ENCODE measurements at places on chromosomes 2 and 18.

DNA sequence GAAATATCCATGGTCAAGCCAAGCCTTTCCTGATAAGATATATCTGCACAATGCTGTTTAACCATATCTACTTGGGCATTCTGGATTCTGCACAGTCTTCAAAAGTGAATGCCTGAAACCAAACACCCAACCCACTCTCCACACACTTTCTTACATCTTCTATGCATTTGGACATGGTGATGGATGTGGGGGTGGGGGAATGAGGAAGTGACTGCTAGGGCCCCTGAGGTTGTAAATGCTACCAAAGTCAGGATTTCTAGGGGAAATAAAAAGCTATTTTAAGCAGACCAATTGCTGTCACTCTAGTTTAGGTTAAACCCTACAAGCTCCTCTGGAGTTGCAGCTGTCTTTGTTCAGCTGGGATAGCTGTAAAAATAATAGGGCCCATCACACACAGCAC, 26.7 kb upstream of the TGFA start:
- DNase-seq = no peak

- no peak for DNase-seq
Observed at GRCh38 chr2:39632876-39633275, 32.8 kb upstream of the TMEM178A start.

GRCh38 chr2:238557936-238558335, 131.2 kb downstream of the ASB1 start:
- no peak for DNase-seq

DNA sequence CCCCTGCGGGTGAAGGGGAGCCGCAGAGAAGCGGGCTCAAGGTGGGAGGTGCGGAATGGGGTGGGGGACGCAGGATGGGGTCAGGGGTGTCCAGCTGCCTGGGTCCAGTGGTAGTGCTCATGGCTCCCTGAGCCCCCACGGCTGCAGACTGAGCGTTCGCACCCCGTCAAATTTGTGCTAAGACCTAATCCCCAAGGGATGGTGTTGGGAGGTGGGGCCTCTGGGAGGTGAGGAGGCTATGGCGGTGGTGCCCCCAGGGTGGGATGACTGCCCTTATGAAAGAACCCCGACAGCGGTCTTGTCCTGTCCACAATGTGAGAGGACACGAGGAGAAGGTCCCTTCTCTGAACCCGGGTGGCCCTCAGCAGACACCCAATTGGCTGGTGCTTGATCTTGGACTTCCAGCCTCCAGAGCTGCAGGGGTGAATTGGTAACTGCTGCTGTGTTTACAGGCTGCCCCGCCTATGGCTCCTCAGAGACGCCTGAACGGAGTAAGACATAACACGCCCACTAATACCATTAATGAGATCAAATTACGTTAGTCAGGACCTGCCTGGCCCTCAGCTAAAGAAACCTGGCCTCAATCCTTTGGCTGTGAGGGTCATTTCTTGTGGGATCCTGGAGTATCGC, 42.6 kb downstream of the PXDN start:
- DNase-seq = no peak

- DNase-seq = no peak
Observed at GRCh38 chr2:6445156-6445555, 420.6 kb downstream of the CMPK2 start.

DNA sequence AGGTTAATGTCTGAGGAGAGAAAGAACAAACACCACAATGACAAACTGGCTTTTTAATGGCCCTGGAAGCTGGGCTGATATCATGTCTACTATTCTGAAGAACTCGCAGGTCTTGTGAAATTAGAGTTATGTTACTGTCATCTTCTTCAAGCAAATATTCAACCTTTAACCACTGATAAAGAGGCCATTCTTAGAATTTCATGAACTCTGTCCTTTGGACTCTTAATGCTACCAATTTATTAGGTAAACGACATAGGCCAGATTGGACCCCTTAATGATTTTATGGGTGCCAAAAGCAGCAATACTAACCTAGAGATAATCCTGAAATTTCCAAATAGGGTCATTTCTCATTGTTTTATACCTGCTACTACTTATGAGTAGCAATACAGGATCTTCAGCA, 109.0 kb upstream of the ACVR1C start:
- no peak for DNase-seq
